GM23248 (cell line): ENCODE measurements at places on chromosomes 6 and 20. TPM values are rescaled to one million over a fixed set of nuclear protein-coding genes. Genes with fewer than 3 reads are reported as not detected.

- peak; percentile 58 for DNase-seq
Measured at GRCh38 chr6:156767603-156768467, 9.3 kb upstream of the ARID1B start.

DNA sequence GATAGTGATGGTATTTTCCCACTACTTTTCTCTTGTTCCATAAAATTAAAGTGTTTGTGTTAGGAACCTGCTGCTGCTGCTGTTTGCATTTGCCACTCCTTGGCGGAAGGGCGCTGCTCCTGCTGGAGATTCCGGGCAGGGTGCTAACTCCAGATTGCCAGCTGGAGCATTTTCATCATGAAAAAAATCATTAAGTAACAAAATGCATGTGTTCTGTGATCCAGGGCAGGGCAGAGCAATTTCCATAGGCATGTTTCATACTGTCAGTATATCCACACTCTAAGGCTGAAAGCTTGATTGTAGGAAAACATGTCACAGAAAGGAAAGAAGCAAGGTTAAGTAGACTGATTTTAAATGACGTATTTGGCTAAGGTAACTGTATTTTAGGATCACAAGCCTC lies 24.0 kb downstream of the PBOV1 start:
- no peak for DNase-seq

DNA sequence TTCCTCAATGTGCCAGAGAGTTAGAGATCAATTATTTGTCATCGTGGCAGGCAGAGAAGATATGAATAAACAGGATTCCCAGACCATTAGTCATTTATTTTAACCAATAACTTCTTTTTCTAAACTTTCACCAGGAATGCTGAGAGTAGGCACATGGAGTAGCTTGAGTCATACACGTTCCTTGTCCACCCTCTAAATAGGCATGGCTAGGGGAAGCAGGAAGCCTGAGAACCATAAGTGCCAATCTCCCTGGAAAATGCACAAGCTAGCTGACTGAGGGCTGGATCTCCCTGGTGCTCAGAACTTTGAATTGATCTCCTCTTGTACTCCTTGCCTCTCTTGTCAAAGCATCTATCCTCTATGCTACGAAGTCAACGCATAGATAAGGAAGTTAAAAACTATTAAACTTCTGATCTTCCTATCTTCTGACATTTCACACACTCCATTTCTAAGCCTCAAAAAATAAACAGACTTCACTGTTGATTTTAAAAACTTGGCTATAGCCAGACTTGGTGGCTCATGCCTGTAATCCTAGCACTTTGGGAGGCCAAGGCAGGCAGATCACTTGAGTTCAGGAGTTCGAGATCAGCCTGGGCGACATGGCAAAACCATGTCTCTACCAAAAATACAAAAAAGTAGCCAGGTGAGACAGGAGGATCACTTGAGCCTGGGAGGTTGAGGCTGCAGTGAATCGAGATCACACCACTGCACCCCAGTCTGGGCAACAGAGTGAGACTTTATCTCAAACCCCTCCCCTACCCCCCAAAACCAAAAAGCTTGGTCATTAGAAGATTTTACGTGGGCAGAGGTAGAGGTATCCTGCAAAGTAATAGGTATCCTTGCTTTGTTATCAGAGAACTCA lies 11.8 kb downstream of the ADTRP start:
- DNase-seq, result peak; percentile 98

- peak; percentile 55 for DNase-seq
Measured at GRCh38 chr6:106556368-106556960, 72.8 kb downstream of the RTN4IP1 start.

DNA sequence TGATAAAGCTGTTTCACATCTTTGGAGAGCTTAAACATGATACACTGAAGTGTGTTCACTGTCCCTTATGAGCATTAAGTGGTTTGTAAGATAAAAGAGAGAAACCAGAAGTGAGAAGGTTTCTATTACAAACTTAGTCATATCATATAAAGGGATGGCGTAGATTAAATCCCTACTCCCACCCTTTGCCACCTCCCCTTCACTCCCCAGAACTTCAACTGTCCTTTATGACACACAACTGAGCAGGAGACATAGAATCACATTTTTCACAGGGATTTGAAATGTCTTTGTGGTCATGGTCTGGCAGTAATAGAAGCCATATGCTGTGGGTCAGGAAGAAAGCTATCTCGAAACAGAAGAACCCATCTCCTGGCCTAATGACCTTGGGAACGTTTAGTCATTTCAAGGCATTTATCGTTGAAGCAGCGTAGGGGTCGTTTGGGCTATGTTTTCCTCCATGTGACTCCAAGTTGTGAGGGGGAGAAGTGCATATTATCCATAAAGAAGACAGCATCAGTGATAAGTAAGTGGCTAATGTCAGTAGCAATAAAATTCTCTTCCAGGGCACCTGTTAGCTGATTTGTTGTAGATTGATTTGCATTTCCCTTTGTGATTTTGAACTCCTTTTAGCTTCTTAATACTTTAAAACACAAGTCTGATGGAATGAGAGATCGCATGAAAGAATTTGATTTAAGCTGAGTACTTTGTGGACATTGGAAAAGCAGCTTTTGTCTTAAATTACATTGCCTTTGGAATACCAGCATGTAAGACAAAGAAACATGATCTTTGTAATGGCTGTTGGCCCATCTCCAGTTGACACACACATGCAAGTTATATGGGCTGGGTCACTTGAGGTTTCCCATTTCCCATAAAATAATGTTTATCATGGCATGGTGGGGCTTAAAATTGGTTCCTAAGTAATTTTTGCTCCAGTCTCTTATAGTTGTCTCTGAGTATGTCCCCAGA lies 501.5 kb upstream of the FLRT3 start:
- DNase-seq, result peak; percentile 3

The ZNF391 gene
- polyA plus RNA-seq, result 2.3 and 2.4 TPM in 2 replicates

DNA sequence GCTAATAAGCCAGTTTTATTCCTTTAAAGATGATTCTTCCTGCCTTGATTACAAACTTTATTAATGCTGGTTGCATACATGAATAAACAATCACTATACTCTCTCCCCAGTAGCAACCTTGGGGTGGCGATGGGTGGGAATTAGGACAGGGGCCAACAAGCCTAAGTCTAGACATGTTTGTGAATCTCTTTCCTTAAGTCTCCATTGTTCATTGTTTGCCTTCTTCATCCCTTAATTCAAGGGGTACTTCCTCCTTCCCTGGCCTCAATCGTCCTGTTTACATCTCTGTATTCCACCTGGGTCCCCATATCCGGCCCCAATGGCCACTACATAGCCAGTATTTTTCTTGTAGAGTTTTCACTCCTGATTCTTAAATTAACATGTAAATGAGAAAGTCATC lies 66.0 kb downstream of the ARHGAP18 start:
- DNase-seq, result no peak

DNA sequence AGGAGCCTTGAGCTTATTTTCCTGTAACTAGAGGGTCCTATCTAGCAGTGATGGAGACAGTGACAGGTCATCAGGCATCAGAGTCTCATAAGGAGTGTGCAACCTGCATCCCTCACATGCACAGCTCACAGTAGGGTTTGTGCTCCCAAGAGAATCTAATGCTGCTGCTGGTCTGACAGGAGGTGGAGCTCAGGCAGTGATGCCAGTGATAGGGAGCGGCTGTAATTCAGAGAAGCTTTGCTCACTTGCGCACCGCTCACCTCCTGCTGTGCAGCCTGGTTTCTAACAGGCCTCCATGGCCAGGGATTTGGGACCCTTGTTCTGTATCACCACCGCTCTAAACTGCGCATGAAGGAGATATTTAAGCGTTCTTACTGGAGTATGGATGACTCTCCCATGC lies 5.3 kb downstream of the KIF25 start:
- DNase-seq, result no peak

GRCh38 chr6:153032255-153032882 lies 29.9 kb upstream of the MTRF1L start:
- DNase-seq, result peak; percentile 75

The CST3 gene
- 782 and 784 TPM in 2 replicates for polyA plus RNA-seq
